Large intestine (tissue), 12 donors: ENCODE measurements at places on chromosomes 7 and 10. TPM values are rescaled to one million over a fixed set of nuclear protein-coding genes. Genes with fewer than 3 reads are reported as not detected.
A peak's percentile ranks its signal among the peaks of the same experiment; 100 is the strongest.

Gene PDE1C
- polyA plus RNA-seq = 2.6 TPM

Gene OR6B1
- not detected for polyA plus RNA-seq

Gene FBXW4
- 45.7 TPM for polyA plus RNA-seq

Gene SLC26A3
- polyA plus RNA-seq = 176 TPM

Gene GPR15LG
- 1.4 TPM for polyA plus RNA-seq

Gene AKAP9
- 127 TPM for polyA plus RNA-seq

Gene HOXA11
- not detected for polyA plus RNA-seq

- no peaks in the 10 kb centered on the region for H3K36me3 ChIP-seq
- H3K27ac ChIP-seq = peak overlapping the region; percentile 96
- H3K4me3 ChIP-seq = peak overlapping the region; percentile 65
- peaks cover 10% of the 10 kb centered on the region for H3K4me1 ChIP-seq
- peak; percentile 54 for DNase-seq
- H3K27me3 ChIP-seq = no peaks in the 10 kb centered on the region
These were observed 993 bp downstream of the ZC3HAV1 start for GRCh38 chr7:139108266-139109187.

- H3K4me1 ChIP-seq = peaks cover 44% of the 10 kb centered on the region
- H3K4me3 ChIP-seq = no peak overlapping the region
These were observed 13.3 kb upstream of the PDCD4 start for GRCh38 chr10:110858297-110858934.

DNA sequence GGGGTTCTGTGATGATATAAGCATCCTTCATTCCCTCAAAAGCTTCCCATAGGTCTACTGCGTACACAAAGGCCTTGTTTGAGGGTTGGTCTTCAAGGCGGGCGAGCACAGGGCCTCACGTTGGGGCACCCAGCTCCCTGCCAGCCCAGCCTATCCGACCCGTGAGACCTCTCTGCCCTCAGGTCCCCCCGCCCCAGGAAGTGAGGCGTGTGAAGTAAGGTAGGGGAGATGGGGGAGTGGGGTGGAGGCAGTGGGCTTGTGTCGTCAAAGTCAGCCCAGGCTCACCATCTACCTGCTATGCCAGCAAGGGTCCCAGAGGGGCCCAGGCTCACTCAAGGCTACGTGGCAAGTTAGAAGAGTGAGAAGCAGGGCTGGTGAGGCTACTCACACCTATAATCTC, 47.6 kb upstream of the ELFN1 start:
- no peak overlapping the region for H3K27ac ChIP-seq
- H3K27me3 ChIP-seq = no peaks in the 10 kb centered on the region
- DNase-seq = no peak
- H3K36me3 ChIP-seq = no peaks in the 10 kb centered on the region
- no peaks in the 10 kb centered on the region for H3K4me1 ChIP-seq

DNA sequence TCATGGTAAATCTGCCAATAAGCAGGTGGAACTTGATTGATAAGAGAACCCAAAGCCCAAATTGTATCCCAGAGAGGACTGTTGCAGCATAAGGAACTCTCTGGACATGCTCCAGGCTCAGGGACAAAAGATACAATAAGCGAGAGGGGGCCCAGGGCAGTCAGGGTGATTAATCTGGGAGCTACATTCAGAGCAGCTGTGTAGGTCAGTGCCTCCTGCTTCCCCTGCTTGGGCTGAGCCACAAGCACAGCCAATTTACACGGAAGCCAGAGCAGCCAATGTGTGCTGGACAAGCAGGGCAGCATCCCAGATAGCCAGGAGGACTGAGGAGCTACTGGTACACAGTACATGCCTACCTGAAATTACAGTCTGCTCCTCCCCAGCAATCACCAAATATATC, 24.2 kb downstream of the MYPN start:
- H3K36me3 ChIP-seq = no peaks in the 10 kb centered on the region
- no peak overlapping the region for H3K4me3 ChIP-seq
- no peak overlapping the region for H3K27ac ChIP-seq
- no peaks in the 10 kb centered on the region for H3K4me1 ChIP-seq
- DNase-seq = no peak

DNA sequence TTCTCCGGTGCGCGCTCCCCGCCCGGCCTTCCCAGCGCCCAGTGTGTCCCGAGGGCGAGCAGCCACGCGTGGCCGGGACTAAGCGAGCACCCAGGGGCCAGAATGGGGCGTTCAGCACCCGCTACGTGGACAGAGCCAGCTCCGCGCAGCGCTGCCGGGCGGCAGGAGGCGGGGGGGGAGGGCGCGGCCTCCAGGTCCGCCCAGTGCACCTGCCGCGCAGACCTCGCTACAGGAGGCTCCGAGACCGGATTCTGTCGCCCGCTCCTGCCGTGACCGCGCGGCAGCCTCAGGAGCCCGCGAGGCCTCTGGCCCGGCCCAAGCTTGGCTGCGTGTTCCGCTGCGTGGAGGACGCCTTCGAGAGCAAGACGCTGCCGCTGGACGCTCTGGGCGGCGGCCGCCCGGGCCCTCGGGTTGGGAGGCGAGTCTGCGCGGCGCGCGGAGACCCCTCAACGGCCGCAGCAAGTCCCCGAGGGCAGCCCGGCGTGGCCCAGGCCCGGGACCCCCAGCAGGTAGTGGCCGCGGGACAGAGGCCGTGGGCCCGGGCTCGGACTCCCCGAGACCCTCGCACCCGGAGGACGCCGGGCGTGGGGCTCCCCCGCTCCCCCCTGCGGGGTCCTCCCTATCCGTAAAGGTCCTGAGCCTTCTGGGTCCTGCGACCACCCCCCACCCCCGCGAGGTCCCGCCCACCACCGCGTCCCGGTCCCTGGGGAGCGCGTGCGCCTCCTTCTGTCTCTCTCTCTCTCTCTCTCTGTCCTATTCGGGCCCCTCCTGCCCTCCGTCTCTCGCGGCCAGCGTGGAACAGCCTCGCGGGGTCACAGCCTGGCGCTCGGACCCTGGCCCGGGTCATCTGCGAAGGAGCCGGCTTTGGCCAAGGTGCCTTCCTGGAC, 904 bp upstream of the DPYSL4 start:
- H3K4me1 ChIP-seq = peaks cover 3% of the 10 kb centered on the region
- no peak overlapping the region for H3K4me3 ChIP-seq
- peaks cover 72% of the 10 kb centered on the region for H3K27me3 ChIP-seq
- DNase-seq = peak; percentile 65
- H3K27ac ChIP-seq = no peak overlapping the region

- no peaks in the 10 kb centered on the region for H3K36me3 ChIP-seq
- peaks cover 94% of the 10 kb centered on the region for H3K27me3 ChIP-seq
- H3K4me1 ChIP-seq = peaks cover 8% of the 10 kb centered on the region
These were observed 1.1 kb upstream of the HOXA3 start for GRCh38 chr7:27153526-27153925.

GRCh38 chr10:60044242-60044641, 137.9 kb upstream of the CCDC6 start:
- no peak overlapping the region for H3K4me3 ChIP-seq
- H3K4me1 ChIP-seq = no peaks in the 10 kb centered on the region
- DNase-seq = no peak
- H3K27ac ChIP-seq = no peak overlapping the region

GRCh38 chr7:75050501-75050900, 23.1 kb downstream of the RCC1L start:
- H3K4me3 ChIP-seq = no peak overlapping the region
- H3K27me3 ChIP-seq = no peaks in the 10 kb centered on the region
- H3K36me3 ChIP-seq = peaks cover 54% of the 10 kb centered on the region
- no peaks in the 10 kb centered on the region for H3K4me1 ChIP-seq

- no peak for DNase-seq
- no peaks in the 10 kb centered on the region for H3K36me3 ChIP-seq
- peak overlapping the region; percentile 86 for H3K4me3 ChIP-seq
- peaks cover 3% of the 10 kb centered on the region for H3K4me1 ChIP-seq
These were observed 136.7 kb downstream of the KIF20B start for GRCh38 chr10:89838044-89838615.

- peak; percentile 31 for DNase-seq
- H3K27ac ChIP-seq = peak overlapping the region; percentile 88
- H3K27me3 ChIP-seq = peaks cover 7% of the 10 kb centered on the region
These were observed 562 bp downstream of the TMEM243 start for GRCh38 chr7:87218796-87219544.

DNA sequence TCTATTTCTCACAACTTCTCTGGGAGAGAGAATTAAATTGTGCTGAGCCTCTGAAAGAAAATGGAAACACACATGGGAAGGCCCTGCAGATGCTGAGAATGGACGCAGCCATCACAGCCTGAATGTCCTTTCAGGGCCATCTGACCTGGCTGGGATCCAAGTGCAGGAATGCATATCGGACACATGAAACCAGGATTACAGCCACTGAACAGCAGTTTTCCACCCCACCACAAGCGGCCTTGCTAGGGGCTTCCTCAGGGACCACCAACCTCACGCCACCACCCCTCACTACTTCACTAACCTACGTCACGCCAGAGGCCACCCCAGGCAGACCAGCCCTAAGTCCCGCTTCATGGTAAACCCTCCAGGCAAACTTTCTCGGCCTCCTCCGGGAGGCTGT, 103.3 kb downstream of the DIP2C start:
- H3K36me3 ChIP-seq = no peaks in the 10 kb centered on the region
- H3K27ac ChIP-seq = no peak overlapping the region
- H3K4me1 ChIP-seq = no peaks in the 10 kb centered on the region
- H3K27me3 ChIP-seq = no peaks in the 10 kb centered on the region

DNA sequence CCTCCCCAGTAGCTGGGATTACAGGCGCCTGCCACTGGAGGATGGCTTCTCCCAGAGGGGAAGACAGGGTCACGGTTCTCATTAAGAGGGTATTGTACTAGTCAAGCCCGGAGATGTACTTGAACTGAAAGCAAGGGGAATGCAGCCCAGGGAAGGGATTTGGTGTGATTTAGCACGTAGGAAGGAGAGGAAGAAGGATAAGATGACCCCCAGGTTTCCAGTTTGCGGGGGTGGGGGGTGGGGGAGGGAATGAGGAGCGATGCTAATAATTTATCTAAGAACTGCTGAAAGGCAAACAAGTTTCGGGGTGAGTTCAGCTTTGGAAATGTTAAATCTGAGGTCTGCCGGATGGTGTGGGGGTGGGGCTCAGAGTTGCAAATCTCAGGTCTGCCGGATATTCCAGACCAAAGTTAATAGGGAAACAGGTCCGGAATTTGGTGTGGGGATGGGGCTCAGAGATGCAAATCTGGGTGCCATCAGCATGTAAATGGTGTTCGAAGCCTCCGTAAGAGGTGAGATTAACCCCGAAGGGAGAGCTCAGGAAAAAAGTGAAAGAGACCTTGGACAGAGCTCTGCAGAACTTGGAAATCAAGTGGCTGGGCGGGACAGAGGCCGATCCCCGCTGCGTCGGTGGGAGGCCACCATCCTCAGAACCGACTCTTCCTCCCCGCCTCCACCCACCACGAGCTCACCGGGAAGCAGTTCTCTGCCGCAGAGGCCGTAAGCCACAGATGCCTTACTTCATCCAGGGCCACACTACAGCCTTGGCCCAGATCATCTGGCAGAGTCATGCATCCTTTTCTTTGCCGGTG, 1.6 kb upstream of the SEPHS1 start:
- peak overlapping the region; percentile 78 for H3K4me3 ChIP-seq
- DNase-seq = peak; percentile 81
- peaks cover 9% of the 10 kb centered on the region for H3K4me1 ChIP-seq
- H3K36me3 ChIP-seq = no peaks in the 10 kb centered on the region
